Left lung (tissue), 14 donors: ENCODE measurements at places on chromosomes 12 and 14. TPM values are rescaled to one million over a fixed set of nuclear protein-coding genes. Genes with fewer than 3 reads are reported as not detected.

Gene SDR9C7
- not detected for total RNA-seq

Gene RHEBL1
- 1.1 TPM for total RNA-seq

Gene CLEC1B
- total RNA-seq, result 0.63 TPM

Gene ST8SIA1
- 5.6 TPM for total RNA-seq

Gene CLEC4D
- 15.7 TPM for total RNA-seq

Gene PLEKHD1
- 0.61 TPM for total RNA-seq

Gene LHX5
- not detected for total RNA-seq

Gene PLA2G1B
- 76.9 TPM for total RNA-seq

Gene TDRD9
- 5.4 TPM for total RNA-seq

Gene GYS2
- not detected for total RNA-seq

Gene CLEC14A
- total RNA-seq, result 73.8 TPM

Gene DACT1
- 10.1 TPM for total RNA-seq

DNA sequence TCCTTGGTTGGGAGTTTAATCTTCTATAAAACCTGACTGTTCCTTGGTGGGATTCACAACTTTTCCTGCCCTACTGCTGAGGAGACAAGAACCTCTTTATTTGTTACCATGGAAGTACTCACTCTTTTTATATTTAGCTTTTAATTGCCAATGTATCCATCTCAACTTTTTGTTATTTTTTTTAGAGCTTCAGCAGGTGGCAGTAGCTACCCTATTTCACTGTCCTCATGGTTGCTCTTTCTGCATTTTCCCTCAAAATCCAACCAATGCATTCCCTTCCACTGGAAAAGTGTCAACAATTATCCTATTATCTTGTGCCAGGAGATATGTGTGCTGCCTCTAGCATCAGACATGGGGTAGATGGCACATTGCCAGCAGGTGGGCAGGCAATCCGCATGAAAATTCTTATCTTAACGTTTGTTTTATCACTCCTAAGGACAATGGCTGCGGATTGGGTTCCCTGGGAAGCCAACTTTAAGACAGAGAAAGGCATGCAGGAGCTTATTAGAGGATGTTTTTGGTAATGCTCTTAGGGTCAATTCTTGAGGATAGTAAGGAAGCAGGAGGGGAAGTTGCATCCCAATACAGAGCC is 406.4 kb downstream of the SNAPC1 start:
- no peaks in the 10 kb centered on the region for H3K36me3 ChIP-seq
- H3K27ac ChIP-seq, result no peak overlapping the region
- H3K27me3 ChIP-seq, result no peaks in the 10 kb centered on the region
- H3K4me1 ChIP-seq, result no peaks in the 10 kb centered on the region
- H3K4me3 ChIP-seq, result no peak overlapping the region

DNA sequence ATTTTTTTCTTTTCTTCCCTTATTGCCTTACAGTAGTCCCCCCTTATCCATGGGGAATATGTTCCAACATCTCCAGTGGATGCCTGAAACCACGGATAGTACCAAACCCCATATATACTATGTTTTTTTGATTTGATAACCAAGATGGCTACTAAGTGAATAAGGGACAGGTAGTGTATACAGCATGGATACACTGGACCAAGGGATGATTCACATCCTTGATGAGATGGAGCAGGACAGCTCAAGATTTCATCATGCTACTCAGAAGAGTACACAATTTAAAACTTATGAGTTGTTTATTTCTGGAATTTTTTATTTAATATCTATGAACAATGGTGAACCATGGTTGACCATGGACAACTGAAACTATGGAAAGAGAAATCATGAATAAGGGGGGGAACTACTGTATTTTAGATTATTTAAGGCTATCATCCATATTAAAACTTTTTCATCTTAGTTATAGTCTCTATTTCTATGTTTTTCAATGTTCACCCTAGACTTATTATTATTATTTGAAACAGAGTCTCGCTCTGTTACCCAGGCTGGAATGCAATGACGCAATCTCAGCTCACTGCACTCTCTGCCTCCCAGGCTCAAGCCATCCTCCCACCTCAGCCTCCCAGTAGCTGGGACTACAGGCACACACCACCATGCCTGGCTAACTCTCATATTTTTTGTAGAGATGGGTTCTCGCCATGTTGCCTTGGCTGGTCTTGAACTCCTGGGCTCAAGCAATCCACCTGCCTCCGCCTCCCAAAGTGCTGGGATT is 188.0 kb upstream of the PELI2 start:
- no peaks in the 10 kb centered on the region for H3K27me3 ChIP-seq
- H3K4me3 ChIP-seq, result no peak overlapping the region
- no peaks in the 10 kb centered on the region for H3K36me3 ChIP-seq

GRCh38 chr12:116294454-116295165 is 17.1 kb upstream of the MED13L start:
- H3K36me3 ChIP-seq, result no peaks in the 10 kb centered on the region
- no peaks in the 10 kb centered on the region for H3K27me3 ChIP-seq
- peaks cover 9% of the 10 kb centered on the region for H3K4me1 ChIP-seq

DNA sequence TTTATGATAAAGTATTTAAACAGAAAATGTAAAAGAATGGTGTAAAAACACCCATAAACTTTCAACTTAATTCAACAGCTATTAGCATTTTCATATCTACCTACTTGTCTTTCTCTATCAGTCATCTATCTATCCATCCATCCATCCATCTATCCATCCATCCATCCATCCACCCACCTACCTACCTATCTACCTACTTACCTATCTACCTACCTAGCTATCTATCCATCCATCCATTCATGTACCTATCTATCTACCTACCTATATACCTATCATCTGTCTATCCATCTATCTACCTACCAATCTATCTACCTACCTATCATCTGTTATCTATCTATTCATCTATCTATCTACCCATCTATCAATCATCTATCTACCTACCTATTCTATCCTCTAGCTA is 8.5 kb downstream of the NOS1 start:
- H3K36me3 ChIP-seq, result no peaks in the 10 kb centered on the region
- DNase-seq, result no peak
- H3K4me3 ChIP-seq, result no peak overlapping the region
- H3K27me3 ChIP-seq, result peaks cover 24% of the 10 kb centered on the region
- no peak overlapping the region for H3K27ac ChIP-seq

DNA sequence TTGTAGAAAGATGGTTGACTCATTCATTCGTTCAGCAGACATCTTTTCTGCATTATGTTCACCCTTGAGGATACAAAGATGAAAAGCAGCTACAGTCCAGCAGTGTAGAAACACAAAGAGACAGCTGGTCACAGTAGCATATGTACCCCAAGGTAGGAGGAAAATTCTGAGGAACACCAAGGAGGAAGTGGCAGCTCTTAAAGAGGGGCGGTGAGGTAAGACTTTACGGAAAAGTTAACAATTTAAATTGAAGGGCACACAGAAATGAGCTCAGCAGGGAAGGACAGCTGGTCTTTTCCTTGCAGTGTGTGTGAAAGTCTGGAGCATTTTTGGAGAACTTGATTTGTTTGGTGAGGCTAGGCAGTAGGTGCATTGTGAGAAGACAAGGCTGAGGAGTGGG is 3.5 kb downstream of the SLC35E3 start:
- DNase-seq, result no peak
- H3K36me3 ChIP-seq, result peaks cover 24% of the 10 kb centered on the region
- no peak overlapping the region for H3K27ac ChIP-seq

- peak within 1 kb of the TSS; percentile 40 for H3K27ac ChIP-seq
- H3K36me3 ChIP-seq, result no peaks in the 10 kb centered on the region
- H3K4me3 ChIP-seq, result peak within 1 kb of the TSS; percentile 56
These were observed at the start of gene ACOT4 for GRCh38 chr14:73591690-73592449. ACOT4 (plus strand) TSS chr14:73591873; CDS start chr14:73591960, 87 bp downstream.

DNA sequence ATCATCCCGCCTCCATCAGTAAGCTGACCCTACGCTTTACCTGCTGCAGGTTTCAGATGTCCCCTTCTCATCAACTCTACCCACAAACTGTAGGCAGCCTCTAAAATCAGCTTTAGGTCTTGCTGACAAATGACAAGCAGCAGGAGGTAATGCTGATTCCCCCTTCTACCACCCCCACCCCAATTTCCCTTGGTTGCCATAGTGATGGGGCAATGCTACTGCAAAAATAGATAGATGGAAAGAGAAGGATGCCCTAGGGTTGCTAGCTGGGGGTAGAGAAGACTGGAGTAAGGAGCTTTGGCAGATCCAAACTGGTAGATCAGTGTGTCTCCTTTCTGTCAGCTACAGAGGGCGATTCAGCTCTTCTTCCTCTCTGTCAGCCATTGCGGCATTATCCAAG is 19.8 kb upstream of the PDE1B start:
- no peak overlapping the region for H3K4me3 ChIP-seq
- DNase-seq, result no peak
- H3K27ac ChIP-seq, result no peak overlapping the region
- H3K36me3 ChIP-seq, result no peaks in the 10 kb centered on the region
- peaks cover 7% of the 10 kb centered on the region for H3K4me1 ChIP-seq
- H3K27me3 ChIP-seq, result no peaks in the 10 kb centered on the region

DNA sequence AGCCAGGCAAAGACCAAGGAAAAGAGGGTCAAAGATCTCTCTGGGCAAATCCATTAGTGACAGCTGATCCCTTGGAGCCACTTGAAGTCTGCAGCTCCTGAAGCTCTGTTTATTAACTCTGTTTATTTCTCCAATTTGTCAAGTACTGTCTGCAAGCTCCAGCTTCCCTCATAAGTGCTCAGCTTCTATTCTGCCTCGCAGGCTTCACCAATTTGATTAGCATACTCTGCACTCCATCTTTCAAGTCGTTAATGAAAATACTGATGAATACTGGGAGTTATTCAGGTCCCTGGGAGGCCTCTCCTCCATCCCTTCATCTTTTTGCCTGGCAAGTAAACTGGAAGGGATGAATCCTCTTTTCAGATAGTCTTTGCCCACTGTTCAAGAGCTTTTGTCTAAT is 54.3 kb downstream of the TTC9 start:
- DNase-seq, result no peak
- H3K4me1 ChIP-seq, result peaks cover 16% of the 10 kb centered on the region
- no peak overlapping the region for H3K4me3 ChIP-seq
- no peak overlapping the region for H3K27ac ChIP-seq
- no peaks in the 10 kb centered on the region for H3K36me3 ChIP-seq

GRCh38 chr12:62537551-62537950 is 70.9 kb downstream of the MON2 start:
- H3K4me1 ChIP-seq, result no peaks in the 10 kb centered on the region
- peaks cover 87% of the 10 kb centered on the region for H3K36me3 ChIP-seq
- no peaks in the 10 kb centered on the region for H3K27me3 ChIP-seq
- H3K27ac ChIP-seq, result no peak overlapping the region
- no peak for DNase-seq

DNA sequence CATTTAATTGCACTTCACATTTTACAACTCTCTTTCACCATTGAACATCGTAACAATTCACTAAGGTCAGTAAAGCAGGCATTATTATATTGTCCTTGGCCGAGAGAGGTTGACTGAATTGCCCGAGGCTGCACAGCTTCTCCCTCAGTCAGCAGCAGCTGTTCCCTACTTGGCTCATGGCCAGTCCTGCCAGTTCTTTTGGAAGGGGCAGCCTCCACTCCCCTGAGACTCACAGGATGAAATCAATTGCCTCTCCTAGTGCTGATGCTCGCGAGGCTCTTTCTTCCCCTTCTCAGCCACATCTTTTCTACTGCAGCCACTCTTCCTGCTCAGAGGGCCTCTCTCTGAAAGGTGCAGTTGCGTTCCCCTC is 79.9 kb upstream of the KCNA1 start:
- no peaks in the 10 kb centered on the region for H3K27me3 ChIP-seq
- no peak overlapping the region for H3K27ac ChIP-seq
- DNase-seq, result no peak
- no peaks in the 10 kb centered on the region for H3K36me3 ChIP-seq

- no peaks in the 10 kb centered on the region for H3K27me3 ChIP-seq
- H3K36me3 ChIP-seq, result no peaks in the 10 kb centered on the region
- no peaks in the 10 kb centered on the region for H3K4me1 ChIP-seq
- H3K27ac ChIP-seq, result no peak overlapping the region
- peak; percentile 43 for DNase-seq
- H3K4me3 ChIP-seq, result no peak overlapping the region
These were observed 32.0 kb upstream of the LMNTD1 start for GRCh38 chr12:25585021-25585523.

GRCh38 chr14:101851736-101852405 is 90.4 kb downstream of the PPP2R5C start:
- H3K4me1 ChIP-seq, result peaks cover 10% of the 10 kb centered on the region
- H3K27ac ChIP-seq, result no peak overlapping the region
- H3K36me3 ChIP-seq, result no peaks in the 10 kb centered on the region
- H3K4me3 ChIP-seq, result no peak overlapping the region

GRCh38 chr12:108531929-108532848 is 17.1 kb downstream of the FICD start:
- no peak overlapping the region for H3K4me3 ChIP-seq
- H3K27me3 ChIP-seq, result no peaks in the 10 kb centered on the region
- no peaks in the 10 kb centered on the region for H3K4me1 ChIP-seq
- no peaks in the 10 kb centered on the region for H3K36me3 ChIP-seq
- H3K27ac ChIP-seq, result no peak overlapping the region
- no peak for DNase-seq

- no peaks in the 10 kb centered on the region for H3K4me1 ChIP-seq
- no peak overlapping the region for H3K27ac ChIP-seq
- H3K27me3 ChIP-seq, result no peaks in the 10 kb centered on the region
- DNase-seq, result no peak
- no peaks in the 10 kb centered on the region for H3K36me3 ChIP-seq
These were observed 153.2 kb downstream of the CALM1 start for GRCh38 chr14:90549794-90550641.

GRCh38 chr12:47554046-47554653 is 151.7 kb downstream of the RPAP3 start:
- H3K27ac ChIP-seq, result no peak overlapping the region
- no peaks in the 10 kb centered on the region for H3K4me1 ChIP-seq
- no peaks in the 10 kb centered on the region for H3K27me3 ChIP-seq
- no peak overlapping the region for H3K4me3 ChIP-seq
